ENCODE measurements at places on chromosomes 1 and 21.

DNA sequence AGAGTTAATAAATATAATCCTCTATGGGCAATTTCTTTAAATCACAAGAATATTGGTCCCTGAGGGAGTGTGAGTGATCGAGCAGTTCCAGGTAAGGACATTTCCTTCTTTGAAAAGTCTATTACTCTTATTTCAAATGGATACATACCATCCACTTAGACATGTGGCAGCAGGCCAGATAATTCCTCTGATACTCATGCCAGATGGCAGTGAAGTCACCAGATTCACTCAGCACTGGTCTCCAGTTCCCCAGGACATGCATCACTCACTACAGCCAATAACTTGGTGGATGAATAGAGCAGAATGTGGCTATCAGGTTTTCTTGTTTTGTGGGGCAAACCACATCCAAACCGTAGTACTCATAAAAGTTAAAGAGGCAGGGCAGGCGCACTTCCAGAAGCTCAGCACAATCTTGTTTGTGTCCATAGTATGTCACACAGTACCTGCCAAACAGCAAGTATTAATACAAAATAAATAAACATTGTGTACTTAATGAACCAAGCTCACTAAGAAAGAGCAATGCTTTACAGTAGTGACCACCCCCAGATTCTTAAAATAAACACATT lies 74.2 kb upstream of the CD53 start:
- no peak for DNase-seq

GRCh38 chr1:4269330-4269729 lies 369.3 kb upstream of the C1orf174 start:
- no peak for DNase-seq

DNA sequence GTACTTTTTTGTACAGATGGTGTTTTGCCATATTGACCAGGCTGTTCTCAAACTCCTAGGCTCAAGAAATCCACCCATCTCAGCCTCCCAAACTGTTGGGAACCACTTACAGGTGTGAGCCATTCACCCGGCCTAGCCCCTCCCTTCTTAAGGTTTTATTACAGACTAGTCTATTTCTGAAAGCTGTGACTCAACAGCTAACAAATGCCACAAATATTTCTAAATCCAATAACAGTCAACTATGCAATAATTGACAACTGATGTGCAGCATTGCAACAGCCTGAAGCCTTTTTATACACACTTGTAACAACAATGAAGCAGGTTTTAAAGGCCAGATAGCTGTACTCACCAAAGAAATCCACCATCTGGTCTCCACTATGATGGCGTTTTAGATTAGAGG lies 51.4 kb downstream of the GRIK1 start:
- no peak for DNase-seq

GRCh38 chr1:67898033-67898726 lies 64.9 kb upstream of the GNG12 start:
- DNase-seq: no peak

DNA sequence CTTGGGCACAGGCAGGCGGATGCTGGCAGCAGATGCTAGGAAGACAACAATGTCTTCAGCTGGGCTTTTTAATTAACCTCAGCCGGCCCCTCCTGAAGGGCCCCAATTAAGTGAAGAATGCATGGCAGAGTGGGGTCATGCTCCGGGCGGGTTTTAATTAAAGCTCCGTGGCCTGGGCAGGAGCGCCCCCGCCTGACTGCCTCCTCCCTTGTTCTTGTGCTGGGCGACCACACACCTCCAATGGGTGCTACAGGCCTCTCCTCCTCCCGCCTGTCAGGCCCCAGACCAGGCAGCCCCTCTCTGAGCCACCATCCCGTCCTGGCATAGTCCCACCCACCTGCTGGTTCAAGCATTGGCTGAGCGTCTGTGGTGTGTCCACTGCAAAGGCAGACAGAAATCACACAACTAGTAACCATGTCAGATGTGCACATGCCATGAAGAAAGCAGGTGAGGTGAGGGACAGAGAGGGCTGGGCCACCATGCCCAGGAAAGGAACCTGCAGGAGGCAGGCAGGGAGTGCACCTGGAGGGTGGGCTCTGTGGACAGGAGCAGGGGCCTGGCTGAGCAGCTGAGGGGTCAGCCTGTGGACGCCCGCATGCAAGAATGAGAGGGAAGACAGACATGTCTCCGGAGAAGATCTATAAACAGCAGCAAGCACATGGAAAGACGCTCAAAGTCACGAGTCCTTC lies 8.5 kb upstream of the ARF1 start:
- DNase-seq: no peak

- DNase-seq: no peak
Measured at GRCh38 chr1:247576514-247576913, 11.6 kb upstream of the OR2G2 start.

GRCh38 chr1:174225499-174226204 lies 66.3 kb downstream of the RABGAP1L start:
- DNase-seq: no peak

DNA sequence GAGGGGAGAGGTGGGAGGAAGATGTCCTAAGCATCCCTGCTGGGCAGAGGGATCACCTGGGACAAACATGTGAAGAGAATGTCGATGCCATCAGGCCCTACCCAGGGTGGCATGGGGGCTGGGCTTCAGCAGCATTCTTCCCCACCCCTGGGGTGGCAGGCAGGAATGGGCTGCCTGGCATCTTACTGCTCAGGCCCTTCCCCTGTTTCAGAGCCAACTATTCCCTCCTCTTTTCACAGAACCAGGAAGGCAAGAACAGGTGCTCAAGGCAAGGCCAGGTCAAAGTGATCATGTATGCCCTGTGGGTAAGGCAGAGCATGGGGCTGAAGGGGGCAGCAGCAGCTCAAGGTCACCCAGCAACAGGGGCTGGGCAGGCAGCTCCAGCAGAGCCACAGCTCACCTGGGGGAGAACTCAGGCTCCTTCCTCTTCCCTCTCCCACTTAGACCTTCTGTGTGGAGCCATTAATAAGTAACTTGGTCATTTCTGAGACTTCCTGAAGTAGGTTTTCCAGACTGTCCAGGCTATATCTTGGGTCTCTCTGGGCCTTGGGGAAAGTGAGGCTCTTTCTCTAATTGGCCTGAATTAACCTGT lies 56.4 kb downstream of the ELK4 start:
- no peak for DNase-seq

DNA sequence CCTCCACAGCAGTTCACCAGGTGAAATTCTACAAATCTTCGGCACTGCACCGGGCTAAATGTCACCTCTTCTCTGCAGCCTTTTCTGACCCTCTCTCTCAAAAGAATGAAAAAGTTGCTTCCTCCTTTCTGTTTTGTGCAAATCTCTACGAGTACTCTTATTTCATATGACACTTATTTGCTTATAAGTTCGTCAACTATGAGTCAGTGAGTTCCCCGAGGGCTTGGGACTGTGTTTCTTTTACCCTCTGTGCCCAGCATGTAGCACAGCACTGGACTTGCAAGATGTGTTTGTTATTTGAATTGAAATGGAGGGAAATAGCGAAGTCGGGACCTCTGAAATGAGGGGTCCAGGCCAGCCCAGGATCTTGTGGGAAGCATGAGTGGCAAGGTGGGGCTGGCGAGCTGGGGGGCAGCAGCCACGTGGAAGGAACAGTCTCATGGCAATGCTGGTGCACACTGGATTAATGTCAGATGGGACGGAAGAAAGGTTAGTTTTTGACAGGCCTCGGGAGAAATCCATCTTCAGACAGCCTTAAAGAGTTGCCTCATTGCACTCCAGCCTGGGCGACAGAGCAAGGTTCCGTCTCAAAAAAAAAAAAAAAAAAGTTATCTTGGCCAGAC lies 6.2 kb downstream of the SLC6A9 start:
- DNase-seq: no peak

DNA sequence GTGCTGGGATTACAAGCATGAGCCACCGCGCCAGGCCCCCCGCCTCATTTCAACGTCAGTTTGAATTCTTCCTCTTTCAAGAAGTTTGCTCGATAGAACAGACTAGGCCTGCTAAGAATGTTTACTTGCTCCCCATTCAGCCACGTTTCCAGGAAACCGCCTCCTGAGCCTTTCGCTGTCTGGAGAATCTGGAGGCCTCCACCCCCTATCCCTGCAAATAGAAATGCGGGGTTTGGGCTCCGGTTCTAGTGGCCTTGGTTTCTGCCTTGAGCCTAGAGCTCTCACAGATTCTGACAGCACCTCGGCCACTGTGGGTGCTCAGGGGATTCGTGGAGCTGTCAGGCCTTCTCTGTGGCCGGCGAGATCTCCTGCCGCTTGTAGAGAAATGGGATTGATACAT lies 84.3 kb downstream of the UBIAD1 start:
- DNase-seq: no peak

- no peak for DNase-seq
Measured at GRCh38 chr1:223109581-223110026, 33.4 kb downstream of the TLR5 start.

GRCh38 chr1:45516465-45516864 lies 5.2 kb downstream of the PRDX1 start:
- no peak for DNase-seq

DNA sequence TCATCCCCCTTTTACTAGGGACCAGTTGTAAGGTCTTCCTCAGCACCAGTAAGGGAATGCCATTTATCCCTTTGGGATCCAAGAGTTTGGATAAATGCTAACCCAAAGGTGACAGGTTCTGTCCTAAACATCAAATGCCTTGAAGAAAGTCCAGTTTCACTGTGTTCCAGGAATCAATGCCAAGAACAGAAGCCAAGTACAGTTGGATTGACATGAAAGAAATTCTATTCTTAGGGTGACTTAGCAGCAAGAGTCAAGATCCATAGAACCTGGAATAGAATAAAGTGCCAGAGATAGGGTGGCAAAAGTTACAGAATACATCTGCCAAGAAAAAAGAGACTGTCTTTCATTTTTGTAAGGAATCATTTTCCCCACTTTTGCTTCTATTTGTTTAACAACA lies 94.9 kb upstream of the ADAMTS5 start:
- no peak for DNase-seq

GRCh38 chr1:153985341-153985912 lies 712 bp downstream of the RAB13 start:
- DNase-seq: peak; percentile 23

DNA sequence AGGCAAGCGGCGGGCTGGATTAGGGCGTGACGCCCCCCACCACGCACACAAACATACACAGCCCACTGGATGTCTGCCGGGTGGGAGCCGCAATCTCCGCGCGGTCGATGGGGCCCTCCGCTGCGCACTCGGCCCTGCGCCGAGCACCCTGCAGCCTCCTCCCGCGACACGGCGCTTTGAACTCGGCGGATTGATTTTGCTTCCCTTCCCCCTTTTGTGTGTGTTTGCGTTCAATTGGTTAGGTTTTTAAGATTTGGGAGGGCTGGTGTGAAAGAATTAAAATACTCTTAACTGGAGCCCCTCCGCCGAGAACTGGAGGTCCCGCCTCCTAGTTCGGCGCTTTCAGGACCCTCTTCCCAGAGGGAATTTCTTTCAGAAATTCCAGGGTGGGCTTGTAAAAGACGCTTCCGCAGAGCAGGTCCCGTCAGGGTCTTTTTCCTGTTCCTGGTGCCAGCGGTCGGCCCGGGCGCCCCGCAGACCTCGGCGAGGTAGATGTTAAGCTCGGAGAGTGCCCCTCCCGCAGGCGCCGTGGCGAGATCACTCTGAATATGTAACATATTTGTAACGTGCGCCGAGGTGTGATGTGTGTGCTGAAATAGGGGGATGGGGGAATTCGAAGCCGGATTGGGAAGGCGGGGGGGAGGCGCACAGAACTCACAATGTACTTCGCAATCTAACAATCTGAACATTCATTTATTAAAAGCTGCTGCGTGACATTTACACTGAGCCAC lies 8.0 kb upstream of the BARHL2 start:
- DNase-seq: no peak

GRCh38 chr1:222629921-222630535 lies 12.1 kb downstream of the MIA3 start:
- no peak for DNase-seq

- no peak for DNase-seq
Measured at GRCh38 chr1:26965213-26965612, 4.9 kb upstream of the KDF1 start.

- no peak for DNase-seq
Measured at GRCh38 chr1:54871275-54872035, 15.5 kb downstream of the DHCR24 start.

DNA sequence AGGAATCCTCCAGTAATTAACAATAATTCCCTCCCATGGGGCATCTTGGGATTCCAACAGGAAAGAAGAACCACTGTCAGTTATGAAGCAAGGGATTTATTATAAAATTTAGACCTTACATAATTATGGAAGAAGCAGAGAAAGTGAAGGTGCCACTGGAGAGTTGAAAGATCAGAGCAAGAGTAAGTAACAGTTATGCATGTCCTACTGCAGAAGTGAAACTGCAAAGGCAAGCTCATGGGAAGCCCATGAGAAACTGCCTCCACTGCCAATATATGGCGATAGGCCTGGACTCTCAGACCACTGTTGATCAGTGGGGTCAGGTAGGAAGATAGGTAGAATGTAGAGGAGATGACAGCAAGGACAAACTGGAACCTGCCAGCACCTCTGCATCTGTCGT lies 123.6 kb upstream of the ZNF648 start:
- no peak for DNase-seq

- DNase-seq: no peak
Measured at GRCh38 chr1:227944090-227944930, 3.4 kb downstream of the WNT9A start.

GRCh38 chr1:39204441-39205081 lies at the start of gene MACF1:
MACF1 (plus strand) TSS chr1:39204695; CDS start chr1:39205023, 328 bp downstream.
- peak; percentile 56 for DNase-seq
